T-cell (primary cell): ENCODE measurements at places on chromosomes 1 and 21. TPM values are rescaled to one million over a fixed set of nuclear protein-coding genes. Genes with fewer than 3 reads are reported as not detected.

LIN28A gene
- total RNA-seq, result 0.95 TPM

C8B gene
- not detected for total RNA-seq

MRPS15 gene
- 29.1 TPM for total RNA-seq

ESPN gene
- total RNA-seq, result 6.2 TPM

PTAFR gene
- 0.86 TPM for total RNA-seq

HSD17B7 gene
- 29.6 TPM for total RNA-seq

KCNC4 gene
- total RNA-seq, result 15.9 TPM

UTS2 gene
- total RNA-seq, result 0.70 TPM

SLC44A5 gene
- 1.5 TPM for total RNA-seq

TMEM240 gene
- total RNA-seq, result 1.6 TPM

TAS1R1 gene
- total RNA-seq, result not detected

NSUN4 gene
- total RNA-seq, result 29.3 TPM

CD1B gene
- not detected for total RNA-seq

MAP3K6 gene
- total RNA-seq, result 13.4 TPM

RIPPLY3 gene
- total RNA-seq, result not detected

AJAP1 gene
- 4.4 TPM for total RNA-seq

KRTAP21-2 gene
- total RNA-seq, result not detected

ZNF648 gene
- total RNA-seq, result not detected

HES3 gene
- total RNA-seq, result not detected

PRPF38B gene
- 122 TPM for total RNA-seq

GLMN gene
- 11.1 TPM for total RNA-seq

KCNT2 gene
- 0.07 TPM for total RNA-seq

LRRC39 gene
- total RNA-seq, result 1.5 TPM

TNNI3K gene
- total RNA-seq, result not detected

CRTC2 gene
- total RNA-seq, result 153 TPM

FABP3 gene
- not detected for total RNA-seq

TMPRSS2 gene
- total RNA-seq, result 0.73 TPM

FCMR gene
- total RNA-seq, result 520 TPM

RNU1-3 gene
- 3,650 TPM for total RNA-seq
